Neural crest cell (in vitro differentiated cells): ENCODE measurements at places on chromosomes 11 and 22.

GRCh38 chr22:48313175-48313830, 1514.4 kb downstream of the BRD1 start:
- no peak for DNase-seq

DNA sequence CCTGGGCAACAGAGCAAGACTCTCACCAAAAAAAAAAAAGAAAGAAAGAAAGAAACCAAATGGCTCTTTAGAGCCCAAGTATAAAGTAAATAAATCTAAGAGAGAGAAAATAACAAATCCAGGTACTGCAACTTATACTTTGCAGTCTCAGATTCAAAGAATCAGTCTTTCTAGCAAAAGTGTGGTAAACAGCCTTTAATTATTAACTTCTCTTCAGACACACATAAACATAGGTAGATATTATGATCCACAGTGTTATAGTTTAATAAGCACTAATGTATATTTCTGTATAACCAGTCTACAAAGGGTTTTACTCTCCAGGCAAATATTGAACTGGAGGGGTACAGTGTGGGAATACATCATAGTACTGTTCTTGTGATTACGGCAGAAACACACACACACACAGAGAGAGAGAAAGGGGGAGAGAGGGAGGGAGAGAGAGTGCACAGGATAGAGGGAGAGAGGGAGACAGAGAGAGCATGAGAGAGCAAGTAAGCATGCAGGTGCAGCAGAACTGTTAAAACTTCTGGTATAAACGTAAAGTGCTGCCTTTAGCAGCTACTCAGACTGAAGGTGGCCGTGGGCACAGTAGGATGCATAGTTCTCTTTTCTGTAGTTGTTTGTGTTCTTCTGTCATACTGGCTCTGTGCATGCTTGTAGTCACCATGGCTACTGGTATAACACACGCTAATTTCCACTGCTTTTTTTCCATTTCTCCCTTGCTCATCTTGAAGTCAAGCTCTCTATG, 32.3 kb downstream of the MTMR2 start:
- DNase-seq = no peak

DNA sequence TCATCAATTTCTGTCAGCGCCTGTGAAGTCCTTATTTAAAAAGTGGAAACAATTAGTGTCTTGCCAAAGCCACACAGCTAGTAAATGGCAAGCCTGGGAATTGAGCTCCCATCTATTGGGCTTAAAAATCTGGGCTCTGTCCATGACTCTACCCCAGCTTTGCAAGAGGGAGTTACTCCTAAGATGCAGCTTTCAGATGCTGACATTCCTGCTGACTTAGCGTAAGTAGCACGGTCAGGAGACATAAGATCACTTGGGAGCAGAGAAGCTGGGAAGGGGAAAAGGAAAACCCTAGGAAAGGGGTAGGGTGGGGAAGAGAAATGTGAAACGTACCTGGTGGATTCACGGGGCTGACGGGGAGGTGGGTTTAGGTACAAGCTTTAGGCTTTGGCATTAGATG, 36.0 kb upstream of the OR4B1 start:
- no peak for DNase-seq

GRCh38 chr11:124737638-124738305, 2.0 kb upstream of the NRGN start:
- no peak for DNase-seq

DNA sequence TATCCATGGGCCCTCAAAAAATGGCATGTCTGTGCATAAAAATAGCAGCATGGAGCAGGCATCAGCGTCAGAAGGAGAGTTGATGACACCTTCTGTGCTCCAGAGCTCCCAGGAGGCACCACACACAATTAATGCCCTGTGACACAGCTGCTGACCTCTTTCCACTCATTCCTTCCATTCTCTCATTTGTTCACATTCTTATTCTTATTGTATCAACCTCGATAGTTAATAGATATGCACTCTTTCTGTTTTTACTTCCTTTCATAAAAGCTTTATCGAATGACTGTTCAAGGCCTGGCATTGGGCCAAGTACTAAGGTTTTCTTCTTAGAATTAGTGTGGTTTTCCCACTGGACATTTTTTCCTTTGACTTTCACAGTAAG, 266.0 kb upstream of the MTNR1B start:
- DNase-seq = no peak

GRCh38 chr11:19962801-19963175, 197.5 kb downstream of the DBX1 start:
- no peak for DNase-seq

- no peak for DNase-seq
Observed at GRCh38 chr22:25153961-25154666, 45.5 kb upstream of the CRYBB3 start.

DNA sequence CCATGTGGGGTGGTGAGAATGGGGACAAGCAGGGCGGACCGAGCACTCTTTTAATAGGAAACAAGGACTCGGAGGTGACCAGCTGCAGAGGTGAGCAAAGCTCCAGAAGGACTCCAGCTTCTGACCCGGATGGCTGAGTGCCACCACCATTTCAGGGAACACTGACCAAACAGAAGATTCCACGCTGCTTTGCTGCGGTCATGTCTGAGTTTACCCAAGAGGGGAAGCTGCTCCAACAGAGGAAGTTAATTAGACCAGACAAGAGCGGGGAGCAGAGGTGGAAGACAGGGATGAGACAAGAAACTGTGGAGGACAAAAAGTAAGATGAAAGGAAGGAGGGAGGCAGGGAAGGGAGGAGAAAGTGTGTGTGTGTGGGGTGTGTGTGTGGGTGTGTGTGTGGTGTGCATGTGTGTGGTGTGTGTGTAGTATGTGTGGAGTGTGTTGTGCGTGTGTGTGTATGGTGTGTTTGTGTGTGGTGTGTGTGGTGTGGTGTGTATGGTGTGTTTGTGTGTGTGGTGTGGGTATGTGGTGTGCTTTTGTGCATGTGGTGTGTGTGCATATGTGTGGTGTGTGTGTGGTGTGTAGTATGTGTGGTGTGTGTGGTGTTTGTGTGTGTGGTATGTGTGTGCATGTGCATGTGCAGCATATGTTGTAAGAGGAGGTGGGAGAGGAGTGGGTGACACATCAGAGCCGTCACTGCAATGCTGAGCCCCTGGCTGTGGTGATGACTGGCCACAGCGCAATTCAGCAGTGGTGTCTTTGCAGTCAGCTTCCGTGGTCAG, 82.2 kb upstream of the AKIP1 start:
- DNase-seq = no peak
